Activated CD8-positive, alpha-beta memory T cell treated with anti-CD3 and anti-CD28 coated beads, Interleukin-2, amount 10 ng/mL, durations not matched to agents 7 days and 5 days (primary cell): ENCODE measurements at places on chromosomes 7 and 10.
A peak's percentile ranks its signal among the peaks of the same experiment; 100 is the strongest.

GRCh38 chr10:5830629-5831445 is 17.6 kb upstream of the GDI2 start:
- no peak for DNase-seq

DNA sequence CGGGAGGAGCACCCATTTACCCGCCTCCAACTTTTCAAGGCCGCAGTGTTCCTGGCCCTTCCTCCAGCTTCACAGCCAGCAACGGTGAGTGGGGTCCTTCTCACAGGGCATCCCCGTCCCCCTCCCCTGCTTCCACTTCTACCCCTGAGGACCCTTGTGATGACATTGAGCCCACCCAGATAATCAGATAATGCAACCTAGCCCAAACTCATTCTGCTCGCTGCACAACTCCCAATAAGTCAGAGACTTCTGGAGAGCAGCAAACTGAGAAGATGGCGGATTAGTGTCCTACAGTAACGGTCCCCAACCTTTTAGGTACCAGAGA is 74.5 kb downstream of the OAT start:
- DNase-seq = no peak

GRCh38 chr10:17240096-17240495 is 12.1 kb downstream of the VIM start:
- DNase-seq = no peak

- no peak for DNase-seq
Measured at GRCh38 chr7:74498354-74498753, 44.6 kb downstream of the GTF2IRD1 start.

- DNase-seq = peak; percentile 83
Measured at GRCh38 chr7:39951226-39952194, 1.5 kb downstream of the CDK13 start.

DNA sequence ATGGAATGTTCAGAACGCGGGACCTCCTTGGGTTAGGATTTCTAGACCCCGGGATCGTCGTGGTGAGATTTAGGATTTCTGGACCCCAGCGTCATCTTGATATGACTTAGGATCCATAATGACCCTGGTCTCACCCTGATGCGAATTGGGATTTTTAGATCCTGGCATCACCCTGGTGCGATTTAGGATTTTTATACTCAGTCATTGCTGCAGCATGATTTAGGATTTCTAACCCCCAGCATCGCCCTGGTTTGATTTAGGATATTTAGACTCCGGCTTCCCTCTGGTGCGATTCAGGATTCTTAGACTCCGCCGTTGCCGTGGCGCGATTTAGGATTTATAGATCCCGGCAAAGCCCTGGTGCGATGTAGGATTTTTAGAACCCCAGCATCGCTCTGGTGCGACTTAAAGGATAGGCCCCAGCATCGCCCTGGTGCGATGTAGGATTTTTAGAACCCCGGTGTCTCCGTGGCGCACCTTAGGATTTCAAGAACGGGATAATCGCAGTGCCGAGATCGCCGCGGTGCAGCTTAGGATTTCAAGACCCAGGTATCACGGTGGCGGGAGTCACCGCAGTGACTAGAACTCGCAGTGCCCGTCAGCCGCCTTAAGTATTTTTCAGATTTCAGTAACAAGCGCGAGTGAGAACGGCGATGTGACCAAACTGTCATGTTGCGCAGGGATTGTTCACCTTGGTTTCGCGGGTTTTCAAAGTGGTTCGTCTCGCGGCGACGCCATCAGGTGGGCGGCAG is 814 bp downstream of the MEST start:
- no peak for DNase-seq

DNA sequence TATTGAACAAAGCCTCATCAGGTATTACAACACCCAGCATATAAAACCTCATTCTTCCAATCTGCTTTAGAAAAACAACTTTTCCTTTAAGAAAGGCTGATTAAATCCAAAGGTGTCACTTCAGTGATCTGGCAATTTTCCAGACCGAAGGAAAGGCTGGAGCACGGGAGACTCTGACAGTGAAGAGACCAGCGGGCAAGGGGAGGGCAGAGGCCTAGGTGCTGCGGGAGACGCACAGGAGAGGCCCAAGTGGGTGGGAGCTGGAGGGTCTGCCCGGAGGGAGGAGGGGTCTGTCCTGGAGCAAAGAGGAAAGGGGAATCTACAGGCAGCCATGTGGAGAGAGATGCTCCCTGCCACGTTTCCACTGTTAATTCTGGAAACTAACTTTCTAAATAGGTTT is 24.3 kb upstream of the PPP2R2D start:
- DNase-seq = no peak

DNA sequence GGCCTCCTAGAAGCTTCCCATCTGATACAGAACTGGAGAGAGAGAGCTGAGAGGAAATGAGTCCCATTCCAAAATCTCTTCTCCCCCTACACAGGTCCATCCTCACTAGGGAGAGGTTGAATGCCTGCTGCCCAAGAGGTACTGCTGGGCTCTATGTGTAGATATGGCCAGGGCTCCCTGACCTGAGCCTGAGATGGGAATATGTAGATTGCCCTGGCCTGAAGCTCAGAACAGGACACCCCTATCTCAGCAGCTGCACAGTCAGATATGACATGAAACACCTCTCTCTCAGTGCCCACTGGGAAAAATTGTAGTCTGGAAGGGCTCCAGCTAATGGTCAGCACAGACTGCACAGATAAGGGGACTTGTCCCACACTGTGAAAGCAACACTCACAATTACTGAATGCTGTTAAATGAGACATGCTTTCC is 3.1 kb upstream of the IFIT1B start:
- no peak for DNase-seq

DNA sequence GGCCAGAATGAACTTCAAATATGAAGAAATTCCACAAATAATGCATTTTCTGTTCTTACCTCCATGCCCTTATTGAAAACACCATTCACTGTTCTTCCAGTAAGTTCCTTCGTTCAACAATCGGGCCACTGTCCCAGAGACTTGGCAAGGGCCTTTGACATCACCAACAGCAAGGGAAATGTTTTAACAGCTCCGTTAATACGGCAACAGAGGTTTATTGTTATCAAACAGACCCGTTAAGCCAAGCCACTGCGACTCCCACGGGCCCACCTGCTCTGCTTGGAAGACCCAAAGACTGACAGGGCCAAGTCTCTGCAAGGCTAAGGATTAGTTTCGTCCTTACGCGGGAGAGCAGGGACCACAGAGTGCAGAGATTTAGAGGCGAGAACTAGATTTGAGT is 43.4 kb upstream of the LYZL1 start:
- no peak for DNase-seq
